ENCODE measurements at places on chromosomes 3 and 15.

DNA sequence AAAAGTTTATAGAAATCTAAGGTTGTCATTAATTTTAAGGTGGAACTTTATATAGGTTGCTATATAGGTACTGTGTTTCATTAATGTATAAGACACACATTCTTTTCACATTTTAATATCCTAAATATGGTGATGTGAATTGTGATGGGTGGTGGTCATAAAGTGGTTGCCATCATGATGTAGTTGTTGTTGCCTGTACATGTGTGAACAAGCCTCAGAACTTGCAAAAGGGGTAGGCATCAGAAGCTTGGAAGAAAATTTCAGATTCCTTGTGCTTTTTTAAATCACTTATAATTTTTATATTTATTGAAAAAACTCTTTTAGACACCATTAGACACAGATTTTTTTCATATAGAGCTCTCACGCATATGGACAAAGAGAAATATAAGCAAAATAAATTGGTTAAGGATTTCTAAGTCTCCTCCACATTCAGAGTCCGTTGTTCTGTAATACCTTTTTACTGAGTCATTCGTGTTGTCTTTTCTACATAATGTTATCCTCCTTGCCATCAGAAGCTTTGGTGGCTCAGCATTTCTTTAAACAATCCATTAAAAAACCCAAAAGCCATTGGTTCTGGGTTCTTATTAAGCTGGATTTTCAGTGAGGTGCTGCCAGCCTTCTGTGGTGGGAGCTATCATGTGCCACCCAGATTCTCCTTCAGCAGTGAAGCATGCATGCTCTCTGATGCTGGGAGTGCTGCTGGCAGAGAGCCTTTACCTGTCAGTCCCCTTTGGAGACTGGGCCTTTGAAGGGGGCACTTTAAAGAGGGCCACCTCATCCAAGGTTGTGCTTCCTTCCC lies 140.4 kb upstream of the GALNT15 start:
- DNase-seq = no peak

- DNase-seq = peak; percentile 60
These were observed 15.4 kb upstream of the RFC4 start for GRCh38 chr3:186821429-186822387.

- DNase-seq = no peak
These were observed 317.7 kb downstream of the MECOM start for GRCh38 chr3:169345662-169346331.

GRCh38 chr3:4993276-4994143 lies 14.3 kb downstream of the BHLHE40 start:
- DNase-seq = no peak

DNA sequence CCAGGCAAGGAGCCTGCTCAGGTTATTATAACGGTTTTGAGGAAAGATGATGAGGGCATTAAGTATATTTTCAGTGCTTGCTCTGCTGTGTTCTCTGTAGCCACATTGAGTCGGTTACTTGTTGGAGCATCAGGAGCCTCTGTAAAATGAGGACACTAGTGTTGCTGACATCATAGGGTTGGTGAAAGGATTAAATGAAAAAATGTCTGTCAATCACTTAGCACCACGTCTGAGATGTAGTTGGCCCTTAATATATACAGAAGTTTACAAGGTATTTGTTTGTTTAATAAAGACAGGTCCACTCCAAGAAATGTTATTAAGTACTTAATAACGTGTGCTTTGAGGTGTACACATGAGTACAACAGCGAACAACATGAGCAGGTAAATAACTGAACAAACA lies 735 bp upstream of the SLC25A26 start:
- no peak for DNase-seq

DNA sequence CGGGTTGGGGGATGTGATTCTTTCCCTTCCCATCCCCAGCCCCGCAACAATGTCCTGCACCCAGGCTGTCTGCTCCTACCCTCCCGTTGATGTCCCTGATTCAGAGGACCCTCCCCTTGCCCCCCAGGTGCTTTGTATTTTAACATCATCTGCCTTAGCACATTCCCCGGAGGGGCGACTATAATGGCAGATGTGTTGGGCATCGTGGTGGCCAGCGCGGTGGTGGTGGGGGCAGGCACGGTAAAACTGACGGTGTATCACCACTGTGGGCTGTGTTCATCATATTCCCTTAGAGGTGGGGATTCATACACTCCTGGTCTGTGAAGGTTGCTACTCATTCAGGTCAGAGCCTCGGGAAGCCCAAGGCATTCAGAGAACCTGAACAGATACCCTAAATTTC lies 173.0 kb downstream of the ADAMTS17 start:
- DNase-seq = no peak

DNA sequence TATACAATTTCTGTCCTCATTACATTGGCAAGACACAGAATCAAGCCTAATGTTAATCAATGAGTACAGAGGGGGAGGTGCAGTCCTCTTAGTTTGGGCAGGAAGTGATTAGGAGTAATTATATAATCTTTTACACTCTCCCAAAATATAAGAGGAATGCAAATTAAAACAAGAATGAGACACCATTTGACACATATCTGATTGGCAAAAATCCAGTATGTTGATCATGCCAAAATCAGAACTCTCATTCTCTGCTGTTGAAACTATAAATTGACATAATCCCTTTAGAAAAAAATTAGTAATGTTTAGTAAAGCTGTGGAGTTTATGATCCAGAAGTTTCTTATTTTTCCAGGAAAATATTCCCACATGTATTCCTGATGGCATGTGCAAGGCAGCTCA lies 373.4 kb downstream of the EPHA6 start:
- DNase-seq = no peak

- no peak for DNase-seq
These were observed 453.7 kb downstream of the NAALADL2 start for GRCh38 chr3:175312791-175313190.

DNA sequence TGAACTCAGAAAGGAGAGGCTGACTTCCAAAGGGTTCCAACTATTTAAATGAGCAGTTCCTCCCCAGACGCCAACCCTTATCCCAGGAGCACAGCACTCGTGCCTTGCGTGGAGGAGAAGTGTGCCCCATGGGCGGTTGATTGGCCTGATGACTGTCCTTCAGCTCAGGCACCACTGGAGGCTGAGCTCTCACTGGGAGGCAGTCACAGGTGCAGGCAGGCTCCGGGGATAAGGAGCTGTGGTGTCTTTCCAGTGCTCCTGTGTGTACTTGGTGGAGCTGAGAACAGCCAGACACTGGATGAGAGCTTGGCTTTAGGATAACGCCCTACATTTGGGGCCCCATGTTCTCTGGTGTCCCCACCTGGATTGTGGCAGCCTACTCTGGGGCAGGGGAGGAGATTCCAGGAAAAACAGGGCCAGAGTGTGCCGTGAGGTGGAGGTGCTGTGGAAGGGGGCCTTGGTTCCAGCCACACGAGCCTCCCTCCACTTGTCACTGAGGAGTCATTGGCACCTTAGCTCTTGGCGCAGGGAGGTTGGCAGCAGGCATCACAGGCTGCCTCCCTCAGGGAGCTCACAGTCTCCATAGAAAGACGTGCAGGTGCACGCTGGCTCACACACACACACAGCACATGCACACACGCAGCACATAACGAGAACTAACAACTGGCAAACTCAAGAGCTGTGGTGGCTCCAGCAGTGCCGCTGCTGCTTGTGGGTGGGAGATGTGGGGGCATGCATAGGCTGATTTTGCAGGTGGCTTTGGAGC lies 22.7 kb upstream of the EPHB3 start:
- no peak for DNase-seq

DNA sequence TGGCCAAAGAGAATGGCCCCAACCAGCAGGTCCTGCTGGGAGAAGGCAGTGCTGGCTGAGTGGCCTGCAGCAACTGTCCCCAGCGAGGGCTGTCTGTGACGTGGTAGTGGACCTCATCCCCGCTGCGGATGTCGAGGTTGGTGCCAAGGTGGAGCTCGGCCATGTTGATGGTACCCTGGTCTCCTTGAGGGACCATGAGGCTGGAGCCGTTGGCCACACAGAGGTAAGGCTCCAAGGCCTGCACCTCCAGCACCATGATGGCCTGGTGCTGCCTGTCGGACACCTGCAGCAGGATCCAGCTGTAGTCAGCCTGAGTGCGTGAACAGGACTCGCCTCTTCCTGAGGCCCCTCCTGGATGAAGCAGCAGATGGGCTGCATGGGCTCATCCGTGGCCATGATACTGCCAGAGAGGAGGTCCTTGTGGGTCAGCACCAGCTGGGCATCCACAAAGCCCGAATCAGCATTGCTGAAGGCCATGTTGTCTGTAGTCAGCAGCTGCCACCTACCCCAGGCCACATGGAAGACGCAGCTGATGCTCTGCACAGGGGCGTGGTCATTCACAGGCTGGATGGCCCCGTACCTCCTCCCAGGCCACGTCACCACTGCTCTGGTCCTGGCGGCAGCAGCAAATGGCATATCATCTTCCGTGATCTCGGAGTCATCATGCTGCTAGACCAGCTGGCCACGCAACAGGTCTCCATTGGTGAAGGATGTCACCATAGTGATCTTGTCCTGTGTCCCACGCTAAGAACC lies 167.5 kb downstream of the GOLGA6L4 start:
- DNase-seq = no peak

- DNase-seq = no peak
These were observed 76.8 kb upstream of the LRIG1 start for GRCh38 chr3:66577426-66578203.

- DNase-seq = no peak
These were observed 587.9 kb downstream of the GBE1 start for GRCh38 chr3:81173514-81173913.

DNA sequence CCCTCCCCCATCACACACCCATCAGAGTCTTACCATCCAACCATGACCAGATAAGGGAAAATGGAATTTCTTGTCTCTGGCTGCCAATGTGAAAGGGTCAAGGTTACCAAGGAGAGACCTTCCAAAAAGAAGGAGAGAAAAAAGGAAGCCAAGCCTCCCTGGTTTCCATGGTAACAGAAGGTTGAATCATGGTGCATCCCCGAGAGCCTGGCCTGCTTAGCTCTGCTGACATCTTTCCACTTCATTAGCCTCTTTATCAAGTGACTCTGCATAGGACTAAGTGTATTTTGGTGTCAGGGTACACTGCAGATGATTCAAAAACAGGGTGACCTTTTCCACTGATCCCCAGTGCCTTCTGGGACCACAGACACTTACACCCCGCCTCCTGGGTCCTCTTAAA lies 225.7 kb upstream of the PPP2R3A start:
- no peak for DNase-seq

DNA sequence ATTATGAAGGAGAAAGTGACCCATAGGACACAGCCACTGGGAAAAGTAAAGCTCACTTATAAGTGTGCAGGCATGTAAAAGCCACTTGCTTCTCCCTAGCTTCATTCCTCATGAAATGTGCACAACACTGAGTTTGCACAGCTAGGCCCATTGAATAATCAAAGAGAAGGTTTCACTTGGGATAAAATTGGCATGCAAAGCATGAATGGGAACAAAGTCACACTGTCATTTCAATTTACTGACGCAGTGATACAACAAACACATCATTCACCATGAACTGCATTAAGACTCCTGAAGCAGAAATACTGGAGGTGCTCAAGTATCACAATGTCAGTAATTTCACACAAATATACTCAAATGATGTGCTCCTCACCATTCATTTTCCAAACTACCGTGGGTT lies 61.1 kb downstream of the KCNMB2 start:
- no peak for DNase-seq

- peak; percentile 23 for DNase-seq
These were observed 70.4 kb downstream of the HES1 start for GRCh38 chr3:194206320-194206719.

GRCh38 chr3:17489139-17489538 lies 253.3 kb downstream of the TBC1D5 start:
- no peak for DNase-seq

GRCh38 chr3:172648747-172649146 lies 62.1 kb downstream of the NCEH1 start:
- peak; percentile 80 for DNase-seq

DNA sequence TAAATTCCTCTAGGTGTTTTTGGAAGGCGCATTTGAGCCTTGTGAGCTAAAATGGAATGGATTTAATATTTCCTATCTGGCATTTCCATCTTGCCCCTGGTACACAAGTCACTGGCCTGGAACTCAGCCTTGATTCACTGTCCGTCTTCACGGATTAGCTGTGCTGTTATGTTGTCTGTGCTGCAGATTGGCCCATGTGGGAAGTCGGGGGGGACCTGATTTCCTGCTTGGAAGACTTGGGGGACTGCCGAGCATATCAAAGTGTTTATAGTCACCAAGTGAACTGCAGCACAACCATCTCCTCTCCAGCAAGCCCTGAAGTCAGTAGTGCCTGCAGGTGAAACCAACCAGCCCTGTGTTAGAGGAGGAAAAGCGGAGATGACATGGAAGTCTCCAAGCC lies 12.2 kb downstream of the GHRL start:
- no peak for DNase-seq

- DNase-seq = peak; percentile 75
These were observed 6.4 kb downstream of the CELSR3 start for GRCh38 chr3:48656061-48656840.

DNA sequence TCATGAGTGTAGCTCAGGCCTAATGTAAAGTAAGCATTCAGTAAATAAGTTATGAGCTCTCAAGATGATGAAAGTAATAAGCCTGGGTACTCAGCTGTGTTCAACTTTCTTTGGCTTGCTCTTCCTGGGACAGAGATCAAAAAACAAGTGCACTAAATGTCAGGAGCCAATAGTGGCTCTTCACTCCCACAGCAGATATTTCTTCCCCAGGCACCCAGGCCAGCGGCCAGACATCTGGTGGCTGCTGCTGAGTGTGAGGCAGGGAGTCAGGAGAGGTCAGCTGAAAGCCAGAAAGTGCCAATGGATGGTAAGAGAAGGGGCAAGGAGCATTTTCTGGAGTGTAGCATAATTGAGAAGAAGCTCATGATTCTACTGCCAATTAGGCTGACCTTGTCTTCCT lies 18.2 kb upstream of the ITGA11 start:
- no peak for DNase-seq

GRCh38 chr15:101348643-101349042 lies 53.6 kb upstream of the SNRPA1 start:
- no peak for DNase-seq

DNA sequence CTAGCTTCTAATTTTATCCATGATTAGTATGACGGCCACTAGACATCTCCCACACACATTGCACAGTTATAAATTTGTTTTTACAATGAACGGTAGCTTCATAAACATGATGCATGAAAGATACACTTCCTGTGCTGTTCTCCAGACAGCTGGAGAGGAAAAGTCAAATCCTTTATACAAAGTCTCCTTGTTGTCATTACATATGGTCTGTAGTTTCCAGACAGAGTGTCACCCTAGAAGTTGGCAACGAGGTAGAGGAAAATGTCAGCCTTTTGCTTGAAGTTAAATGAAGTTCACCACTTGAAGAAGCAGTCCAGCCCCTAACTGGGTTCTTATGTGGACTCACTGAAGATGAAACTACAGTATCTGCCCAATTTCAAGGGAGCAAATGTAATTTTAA lies 253.0 kb upstream of the P2RY1 start:
- DNase-seq = no peak

DNA sequence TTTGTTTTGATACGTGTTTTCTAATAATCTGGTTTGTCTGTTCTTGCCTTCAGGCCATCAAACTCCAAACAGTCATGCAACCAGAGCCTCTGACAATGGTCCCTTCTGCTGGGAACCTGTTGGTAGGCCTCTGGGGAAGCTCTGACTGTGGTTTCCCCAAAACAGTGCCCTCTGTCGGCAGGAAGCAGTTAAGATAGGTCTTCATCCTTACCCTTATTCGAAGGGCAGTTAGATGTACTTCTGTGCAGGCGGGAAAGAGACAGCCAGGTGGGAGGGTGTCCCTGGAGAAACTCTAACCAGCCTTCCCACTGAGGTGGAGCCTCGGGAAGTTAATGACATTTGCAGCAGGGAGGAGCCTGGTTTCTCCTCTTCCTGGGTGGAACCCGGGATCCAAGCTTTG lies 81.6 kb upstream of the CHMP2B start:
- no peak for DNase-seq

All from inflammatory macrophage (primary cell).